ENCODE measurements at places on chromosomes 12 and 14.

GRCh38 chr12:127729381-127729780, 537.6 kb upstream of the TMEM132C start:
- no peak for DNase-seq

- DNase-seq = no peak
Observed at GRCh38 chr12:63928305-63928704, 83.8 kb downstream of the SRGAP1 start.

DNA sequence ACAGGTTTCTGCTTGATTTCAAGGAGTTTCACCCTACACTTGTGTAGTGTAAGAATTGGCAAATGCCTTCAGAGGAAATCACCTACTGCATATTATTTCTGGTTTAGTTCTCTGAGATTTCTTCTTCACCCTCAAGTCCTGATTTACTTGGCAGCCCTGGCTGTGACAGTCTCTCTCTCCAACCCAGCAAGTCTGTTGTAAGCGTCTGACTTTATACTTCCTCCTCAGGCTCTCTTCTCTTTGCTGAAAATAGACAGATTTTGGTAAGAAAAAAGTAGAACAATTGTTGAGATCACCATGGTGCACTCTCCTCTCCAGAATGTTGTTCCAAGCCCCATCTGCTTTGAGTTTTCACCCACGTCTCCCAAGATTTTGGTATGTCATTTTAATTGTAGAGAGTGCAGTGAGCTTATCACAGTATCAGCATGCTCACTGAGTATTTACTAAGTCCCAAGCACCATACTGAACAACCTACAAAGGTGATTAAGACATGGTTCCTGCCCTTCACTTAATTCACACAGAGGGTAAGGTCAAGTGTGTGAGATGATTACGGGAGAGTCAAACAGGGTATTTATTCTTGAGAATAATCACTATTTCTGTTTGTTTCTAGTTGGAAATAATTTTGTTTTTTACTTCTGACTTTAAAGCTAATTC, 148.7 kb downstream of the MDGA2 start:
- no peak for DNase-seq

DNA sequence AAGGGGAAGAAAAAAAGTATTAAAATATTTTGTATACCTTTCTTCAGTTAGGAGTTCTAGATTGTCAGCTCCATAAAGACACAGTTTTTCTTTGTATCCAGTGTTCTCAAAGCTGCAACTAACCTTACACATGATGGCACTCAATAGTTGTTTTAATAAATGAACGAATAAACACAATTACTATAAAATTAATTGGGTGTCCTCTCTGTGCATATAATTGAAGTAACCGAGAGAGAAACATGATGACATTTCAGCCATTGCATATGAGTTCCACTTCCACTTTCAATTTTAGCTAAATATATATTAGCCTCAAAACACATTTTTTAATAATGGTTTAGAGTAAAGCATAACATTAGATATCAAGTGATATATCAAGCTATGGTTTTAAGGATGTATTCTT, 671.2 kb downstream of the LRFN5 start:
- DNase-seq = no peak

DNA sequence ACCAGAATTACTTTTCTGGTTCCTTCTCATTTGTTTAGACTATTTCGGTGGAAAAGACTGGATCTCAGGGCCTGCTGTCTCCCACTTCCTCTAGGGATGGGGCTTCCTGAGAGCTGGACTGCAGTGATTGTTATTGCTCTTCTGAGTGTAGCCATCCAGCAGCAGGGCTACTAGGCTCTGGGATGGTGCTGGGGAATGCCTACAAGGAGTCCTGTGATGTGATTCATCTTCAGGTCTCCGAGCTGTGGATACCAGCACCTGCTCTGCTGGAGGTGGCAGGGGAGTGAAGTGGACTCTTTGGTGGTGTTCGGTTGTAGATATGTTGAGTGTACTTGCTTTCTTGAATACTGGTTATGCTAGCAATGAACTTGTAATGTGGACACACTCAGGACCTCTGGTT, 42.7 kb downstream of the AEBP2 start:
- DNase-seq = no peak

GRCh38 chr12:70074510-70074909, 168.7 kb upstream of the CNOT2 start:
- no peak for DNase-seq

DNA sequence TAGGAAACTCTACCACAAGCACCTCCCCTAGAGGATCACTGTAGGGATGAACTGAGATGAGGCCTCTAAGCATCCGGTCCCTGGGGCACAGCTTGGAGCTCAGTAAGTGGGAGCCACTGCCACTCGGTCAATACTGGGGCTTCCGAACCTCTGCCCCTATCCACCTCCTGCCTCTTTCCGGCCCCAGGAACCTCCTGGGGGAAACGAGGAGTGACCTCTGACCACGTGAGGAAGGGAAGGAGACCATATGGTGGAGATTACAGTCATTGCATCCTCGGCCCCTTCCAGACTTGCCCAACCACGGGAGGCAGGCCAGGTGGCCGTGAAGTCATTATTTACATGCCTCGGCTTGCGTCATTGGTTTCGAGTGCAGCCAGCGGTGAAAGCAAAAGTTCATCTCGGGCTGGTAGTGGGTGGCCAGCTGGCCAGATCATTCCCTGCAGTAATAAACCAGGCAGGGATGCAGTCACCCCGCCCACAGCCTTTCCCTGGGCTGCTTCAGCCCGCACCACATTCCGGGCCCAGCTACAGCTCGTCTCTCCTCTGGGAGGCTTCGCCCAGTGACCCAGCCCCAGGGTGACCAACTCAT, 65.4 kb downstream of the C14orf132 start:
- DNase-seq = no peak

GRCh38 chr12:110785240-110785639, 42.5 kb upstream of the PPP1CC start:
- no peak for DNase-seq

- no peak for DNase-seq
Observed at GRCh38 chr12:93130366-93131054, 201.4 kb upstream of the EEA1 start.

DNA sequence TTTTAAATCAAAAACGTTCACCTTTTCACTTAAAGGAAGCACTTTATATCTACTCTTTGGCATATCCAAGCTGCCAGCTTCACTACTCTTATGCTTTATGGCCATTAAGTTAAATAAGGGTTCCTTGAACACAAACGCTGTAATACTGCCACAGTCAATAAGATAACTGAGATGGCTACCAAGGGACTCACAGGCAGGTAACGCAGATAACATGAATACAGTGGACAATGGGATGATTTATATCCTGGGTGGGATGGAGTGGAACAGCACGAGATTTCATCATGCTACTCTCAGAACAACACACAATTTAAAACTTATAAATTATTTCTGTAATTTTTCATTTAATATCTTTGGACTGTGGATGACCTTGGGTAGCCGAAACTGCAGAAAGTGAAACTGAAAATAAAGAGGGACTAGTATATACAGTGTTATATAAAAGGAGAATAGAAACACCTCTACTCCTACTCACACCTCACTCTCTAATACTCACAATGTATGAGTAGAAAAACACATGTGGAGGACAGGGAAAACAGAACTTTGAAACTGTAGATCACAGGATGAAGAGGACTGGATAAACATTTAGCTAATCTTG, 367.3 kb downstream of the C12orf50 start:
- no peak for DNase-seq

GRCh38 chr14:76837524-76837923, 11.3 kb downstream of the LRRC74A start:
- DNase-seq = no peak

GRCh38 chr12:53452159-53453077, 516 bp downstream of the PCBP2 start:
- peak; percentile 79 for DNase-seq

GRCh38 chr14:61599942-61600341, 95.4 kb upstream of the HIF1A start:
- DNase-seq = no peak

DNA sequence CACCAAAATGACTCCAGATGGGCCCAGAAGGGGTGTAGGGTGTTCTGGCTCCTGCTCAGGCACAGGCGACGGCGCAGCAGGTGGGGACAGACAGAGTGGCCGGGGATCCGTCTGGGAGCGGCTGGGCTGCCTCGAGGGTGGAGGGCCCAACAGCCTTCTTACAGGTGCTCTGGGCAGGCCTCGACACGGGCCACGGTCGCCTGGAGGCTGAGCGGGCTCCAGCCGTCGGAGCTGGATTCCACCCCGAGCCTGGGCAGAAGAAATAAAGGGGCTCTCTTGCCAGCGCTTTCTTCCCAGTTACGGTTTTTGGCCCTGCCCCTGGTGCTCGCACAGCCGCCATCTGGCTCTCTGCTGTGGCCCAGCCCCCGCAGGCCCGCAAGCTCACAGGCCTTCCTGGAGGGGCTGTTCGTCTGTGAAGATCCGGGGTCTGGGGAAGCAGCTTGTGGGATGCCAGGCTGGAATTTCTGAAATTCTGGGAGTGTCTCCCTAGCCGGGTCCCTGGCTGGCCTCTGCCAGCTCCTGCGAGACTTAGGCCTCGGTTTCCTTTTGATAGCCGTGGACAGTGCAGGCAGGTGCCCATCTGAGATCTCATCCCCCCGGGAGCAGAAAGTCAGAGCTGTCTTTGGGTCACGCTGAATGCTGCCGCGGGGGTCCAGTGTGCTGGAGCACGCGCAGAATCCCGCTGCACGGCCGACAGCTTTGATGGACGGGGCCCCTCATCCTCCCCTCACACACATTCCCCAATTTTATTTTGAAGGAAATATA, 122.7 kb downstream of the PAPOLA start:
- DNase-seq = no peak

DNA sequence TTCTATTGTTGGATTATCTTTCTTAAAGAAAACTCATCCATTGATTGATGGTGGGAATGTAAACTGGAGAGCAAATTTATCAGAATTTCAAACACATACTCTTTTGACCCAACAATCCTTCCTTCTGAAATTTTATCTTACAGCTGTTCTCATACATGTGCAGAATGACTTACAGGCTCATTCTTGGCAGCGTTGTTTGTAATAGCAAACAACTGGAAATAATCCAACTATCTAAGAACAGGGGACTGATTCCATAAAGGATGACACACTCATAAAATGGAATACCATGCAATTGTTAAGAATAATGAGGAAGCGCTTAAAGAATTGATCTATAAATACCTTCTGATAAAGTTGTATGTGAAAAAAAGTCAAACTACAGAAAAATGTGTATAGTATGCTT, 24.0 kb downstream of the RHOJ start:
- DNase-seq = no peak

- peak; percentile 11 for DNase-seq
Observed at GRCh38 chr14:69323999-69324282, 64.0 kb downstream of the GALNT16 start.

GRCh38 chr12:124947561-124948398, 33.3 kb upstream of the UBC start:
- no peak for DNase-seq

DNA sequence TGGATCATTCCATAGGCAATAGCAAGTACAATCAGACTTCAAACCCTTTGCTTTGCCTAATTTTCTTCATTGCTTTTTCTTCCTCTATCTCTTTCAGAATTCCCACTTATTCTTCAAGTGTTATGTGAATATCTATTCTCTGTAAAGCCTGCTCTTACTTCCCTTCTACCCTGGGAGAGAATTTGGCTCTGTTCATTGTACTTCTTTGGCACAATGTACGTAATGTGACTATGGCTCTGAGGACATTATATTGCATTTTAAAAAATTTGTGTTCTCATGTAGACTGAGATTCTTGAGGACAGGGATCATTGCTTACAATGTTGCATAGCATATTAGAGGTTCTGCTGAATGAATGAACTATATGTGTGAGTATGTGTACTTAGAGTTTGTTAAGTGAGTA, 16.9 kb upstream of the PRICKLE1 start:
- no peak for DNase-seq

- no peak for DNase-seq
Observed at GRCh38 chr14:60575008-60575407, 66.1 kb downstream of the SIX6 start.

DNA sequence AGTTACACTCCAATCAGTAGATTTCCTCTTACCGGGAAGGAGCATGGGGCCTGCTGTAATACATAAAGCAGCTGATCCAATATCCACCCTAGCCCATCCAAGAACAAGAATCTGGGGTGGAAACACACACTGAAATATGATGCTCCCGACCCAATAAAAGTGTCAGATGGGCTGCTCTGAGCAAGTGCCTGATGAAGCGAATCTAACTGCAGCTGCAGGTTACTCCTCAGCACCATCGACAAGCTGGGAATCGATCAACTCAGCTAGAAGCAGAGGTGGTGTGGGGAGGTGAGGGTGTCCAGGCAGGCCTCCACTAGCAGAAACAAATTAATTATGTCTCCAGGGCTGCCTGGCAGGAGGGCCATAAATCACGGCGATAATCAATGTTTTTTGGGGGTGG, 64.0 kb upstream of the WSCD2 start:
- no peak for DNase-seq

DNA sequence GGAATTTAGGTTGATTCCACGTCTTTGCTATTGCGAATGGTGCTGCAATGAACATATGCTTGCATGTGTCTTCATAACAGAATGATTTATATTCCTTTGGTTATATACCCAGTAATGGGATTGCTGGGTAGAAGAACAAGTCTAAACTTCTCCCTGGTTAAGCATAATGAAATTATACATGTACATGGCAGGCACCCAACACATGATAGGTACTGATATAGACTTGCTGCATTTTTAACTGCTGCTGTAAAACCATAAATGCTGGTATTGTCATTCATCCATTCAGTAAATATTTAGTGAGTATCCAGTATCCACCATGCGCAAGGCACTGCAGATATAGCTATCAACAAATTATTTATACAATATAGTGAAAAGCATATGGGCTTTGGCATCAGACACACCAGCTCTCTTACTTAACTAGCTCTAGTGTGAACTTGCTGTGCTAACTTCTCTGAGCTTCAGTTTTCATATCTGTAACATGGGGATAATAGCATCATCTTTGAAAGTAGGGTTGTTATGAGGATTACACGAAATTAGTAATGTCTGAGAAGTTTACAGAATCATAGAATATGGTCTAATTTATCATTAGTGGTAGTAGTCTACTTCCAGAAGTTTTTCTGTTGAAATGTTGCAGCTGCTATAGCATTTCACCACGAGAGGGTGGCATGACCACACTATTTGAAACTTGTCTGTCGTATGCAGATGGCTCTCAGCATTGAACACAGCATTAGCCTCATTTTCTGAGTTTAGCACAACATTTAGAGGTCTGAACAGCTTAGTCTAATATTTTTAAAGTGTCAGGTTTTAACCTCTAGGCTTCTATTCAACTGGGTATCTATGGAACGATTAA, 32.0 kb upstream of the SEL1L start:
- DNase-seq = no peak
